Nephron progenitor cell (in vitro differentiated cells): ENCODE measurements at places on chromosomes 7 and 10.

GRCh38 chr7:35253460-35253709 is 515 bp downstream of the TBX20 start:
- no peaks in the 10 kb centered on the region for H3K36me3 ChIP-seq
- DNase-seq = peak; percentile 16
- peak overlapping the region; percentile 66 for H3K4me3 ChIP-seq
- H3K4me1 ChIP-seq = peaks cover 18% of the 10 kb centered on the region
- H3K27ac ChIP-seq = no peak overlapping the region
- peaks cover 100% of the 10 kb centered on the region for H3K27me3 ChIP-seq

- H3K27me3 ChIP-seq = peaks cover 3% of the 10 kb centered on the region
- no peaks in the 10 kb centered on the region for H3K36me3 ChIP-seq
These were observed 694.5 kb upstream of the PCDH15 start for GRCh38 chr10:55495555-55495954.

- H3K4me3 ChIP-seq = peak overlapping the region; percentile 15
- H3K4me1 ChIP-seq = peaks cover 78% of the 10 kb centered on the region
- peak overlapping the region; percentile 98 for H3K27ac ChIP-seq
- H3K27me3 ChIP-seq = no peaks in the 10 kb centered on the region
- H3K36me3 ChIP-seq = no peaks in the 10 kb centered on the region
- DNase-seq = no peak
These were observed 28.2 kb downstream of the TSPAN15 start for GRCh38 chr10:69479240-69480067.

- peaks cover 6% of the 10 kb centered on the region for H3K36me3 ChIP-seq
- no peaks in the 10 kb centered on the region for H3K27me3 ChIP-seq
- H3K4me1 ChIP-seq = peaks cover 34% of the 10 kb centered on the region
- no peak for DNase-seq
- no peak overlapping the region for H3K4me3 ChIP-seq
These were observed 62.5 kb downstream of the ABCB4 start for GRCh38 chr7:87413029-87413428.

- H3K4me1 ChIP-seq = peaks cover 50% of the 10 kb centered on the region
- H3K36me3 ChIP-seq = no peaks in the 10 kb centered on the region
- H3K4me3 ChIP-seq = no peak overlapping the region
- no peak overlapping the region for H3K27ac ChIP-seq
- H3K27me3 ChIP-seq = peaks cover 77% of the 10 kb centered on the region
- no peak for DNase-seq
These were observed 11.1 kb downstream of the KAZALD1 start for GRCh38 chr10:101072923-101073322.

GRCh38 chr10:30553018-30553625 is 76.4 kb downstream of the LYZL2 start:
- peaks cover 5% of the 10 kb centered on the region for H3K27me3 ChIP-seq
- H3K27ac ChIP-seq = peak overlapping the region; percentile 88
- peak overlapping the region; percentile 41 for H3K4me3 ChIP-seq
- peak; percentile 16 for DNase-seq
- peaks cover 40% of the 10 kb centered on the region for H3K4me1 ChIP-seq
- no peaks in the 10 kb centered on the region for H3K36me3 ChIP-seq

DNA sequence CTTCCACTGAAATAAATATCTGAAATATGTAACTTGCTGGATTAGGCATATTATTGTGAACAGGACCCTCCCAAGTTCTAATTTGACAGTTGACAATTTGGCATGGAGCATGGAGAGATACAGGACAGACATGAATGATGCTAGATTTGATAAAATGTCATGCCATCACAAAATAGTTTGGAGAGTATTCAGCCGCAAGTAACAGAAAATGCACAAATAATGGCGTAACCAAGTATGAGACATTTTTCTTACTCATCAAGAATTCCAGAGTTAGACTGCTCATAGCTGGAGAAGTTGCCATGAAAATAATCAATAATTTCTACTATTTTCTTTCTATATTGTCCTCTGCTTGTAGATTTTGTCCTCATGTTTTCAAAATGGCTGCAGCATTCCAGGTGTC is 45.5 kb upstream of the GPAM start:
- DNase-seq = no peak
- H3K4me1 ChIP-seq = peaks cover 18% of the 10 kb centered on the region
- H3K27ac ChIP-seq = no peak overlapping the region
- H3K27me3 ChIP-seq = peaks cover 22% of the 10 kb centered on the region
- no peak overlapping the region for H3K4me3 ChIP-seq

- H3K4me1 ChIP-seq = peaks cover 8% of the 10 kb centered on the region
- no peak for DNase-seq
- no peak overlapping the region for H3K27ac ChIP-seq
- H3K4me3 ChIP-seq = no peak overlapping the region
These were observed 207.9 kb downstream of the PAXIP1 start for GRCh38 chr7:154795014-154795413.

DNA sequence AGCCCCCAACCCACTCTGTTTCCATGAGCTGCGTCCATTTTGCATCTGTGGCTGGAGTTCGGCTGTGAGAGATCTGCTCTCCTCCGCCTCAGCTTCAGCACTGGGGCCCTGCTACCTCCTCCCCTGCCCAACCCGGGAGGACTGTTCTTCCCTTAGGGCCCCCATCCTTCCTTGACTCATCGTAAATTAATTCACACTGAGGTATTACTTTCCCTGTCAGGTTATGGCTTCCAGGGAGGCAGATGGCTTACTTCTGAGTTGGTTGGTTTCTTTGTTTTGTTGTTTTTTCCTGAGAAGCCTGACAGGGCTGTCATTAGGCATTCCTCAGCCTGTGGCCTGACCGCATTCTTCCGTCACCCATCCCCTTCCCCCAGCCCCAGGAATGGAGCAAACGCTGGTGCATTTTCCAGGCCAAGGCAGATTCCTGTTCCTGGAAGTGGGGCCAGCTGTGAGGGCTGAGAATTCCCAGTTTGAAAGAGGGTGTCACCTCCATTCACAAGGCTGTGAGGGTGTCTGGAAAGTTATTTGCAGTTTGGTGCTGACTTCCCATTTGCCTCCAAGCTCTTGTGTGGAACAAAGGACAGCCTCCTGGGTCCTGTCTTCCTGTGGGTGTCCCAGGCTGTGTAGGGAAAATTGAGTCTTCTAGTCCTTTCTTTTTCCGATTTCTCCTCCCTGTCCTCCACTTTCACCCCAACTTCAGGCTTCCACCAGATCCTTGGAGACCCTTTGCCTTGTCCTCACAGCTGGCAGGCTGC is 11.7 kb downstream of the CPA5 start:
- H3K27ac ChIP-seq = peak overlapping the region; percentile 100
- H3K36me3 ChIP-seq = peaks cover 17% of the 10 kb centered on the region
- peak; percentile 67 for DNase-seq
- peak overlapping the region; percentile 8 for H3K4me3 ChIP-seq

DNA sequence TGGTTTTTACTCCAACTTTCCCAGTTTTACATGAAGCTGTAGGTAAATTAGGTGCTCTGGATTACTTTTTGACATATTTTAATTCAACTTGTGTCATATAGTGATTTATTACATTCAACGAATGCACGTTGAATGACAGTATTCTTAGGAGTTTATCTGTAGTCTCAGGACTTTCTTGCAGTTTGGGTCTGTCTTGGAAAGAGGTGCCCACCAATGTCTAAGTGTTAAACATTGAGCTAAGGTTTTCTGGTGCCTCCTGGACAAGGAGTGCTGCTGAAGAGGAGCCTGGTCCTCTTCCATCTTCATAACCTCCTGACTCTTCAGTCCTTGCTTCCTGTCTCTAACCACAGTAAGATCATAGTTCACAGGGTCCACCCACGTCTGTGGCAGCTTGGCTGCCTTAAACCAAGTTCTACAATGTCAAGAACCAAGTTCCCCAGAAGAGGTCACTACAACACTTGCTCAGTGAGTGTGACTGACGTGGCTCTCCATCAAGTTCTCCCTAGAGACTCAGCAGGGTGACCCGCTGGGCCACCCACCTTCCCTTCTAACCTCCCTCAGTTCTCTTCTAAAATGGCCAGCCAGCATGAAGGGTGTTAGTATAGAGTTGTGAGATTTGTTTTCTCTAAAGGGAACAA is 6.1 kb downstream of the NPY start:
- DNase-seq = peak; percentile 22
- H3K27me3 ChIP-seq = peaks cover 26% of the 10 kb centered on the region
- H3K36me3 ChIP-seq = no peaks in the 10 kb centered on the region
- no peak overlapping the region for H3K27ac ChIP-seq
- H3K4me3 ChIP-seq = no peak overlapping the region

DNA sequence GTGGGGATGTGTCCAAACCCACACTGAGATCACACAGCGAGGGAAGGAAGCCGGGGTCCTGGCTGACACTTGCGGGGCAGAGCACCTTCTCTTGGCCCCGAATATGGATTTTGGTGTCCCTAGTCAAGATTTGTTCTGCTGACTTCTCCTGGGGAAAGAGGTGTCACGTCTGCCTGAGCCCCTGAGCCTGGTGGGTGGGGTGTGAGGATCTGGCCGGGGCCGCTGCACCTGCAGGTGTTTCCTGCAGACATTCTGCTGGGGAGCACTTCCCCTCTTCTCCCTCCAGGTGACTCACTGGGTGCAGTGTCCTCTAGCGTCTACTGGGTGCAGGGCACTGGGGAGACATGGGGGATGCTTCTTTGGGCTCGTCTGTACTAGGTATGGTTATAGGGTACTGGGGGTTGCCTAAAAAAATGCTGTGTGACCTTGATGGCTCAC is 99.2 kb downstream of the GRK5 start:
- no peak for DNase-seq
- H3K36me3 ChIP-seq = no peaks in the 10 kb centered on the region
- H3K27ac ChIP-seq = no peak overlapping the region
- H3K4me1 ChIP-seq = peaks cover 86% of the 10 kb centered on the region

- no peak overlapping the region for H3K4me3 ChIP-seq
- H3K36me3 ChIP-seq = no peaks in the 10 kb centered on the region
- H3K27me3 ChIP-seq = peaks cover 3% of the 10 kb centered on the region
- no peak overlapping the region for H3K27ac ChIP-seq
- H3K4me1 ChIP-seq = no peaks in the 10 kb centered on the region
These were observed 158.9 kb downstream of the KLF6 start for GRCh38 chr10:3625959-3626751.

DNA sequence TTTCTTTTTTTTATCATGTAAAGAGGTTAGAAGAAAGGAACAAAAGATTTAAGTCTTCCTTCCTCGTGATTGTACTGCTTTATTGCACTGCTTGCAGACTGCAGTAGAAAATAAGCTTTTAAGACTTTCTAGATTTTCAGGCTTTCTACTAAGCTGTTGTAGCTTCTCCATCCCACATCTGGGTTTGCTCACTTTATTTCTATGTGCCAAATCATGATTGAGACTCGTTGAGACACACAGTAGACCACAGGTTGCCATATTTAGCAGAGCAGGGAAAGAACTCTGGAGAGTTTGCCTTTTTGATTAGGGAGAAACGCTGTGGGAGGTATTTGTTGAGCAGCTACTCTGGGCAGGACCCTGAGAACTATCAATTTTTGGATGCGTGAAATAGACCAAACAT is 89.2 kb upstream of the BTBD16 start:
- DNase-seq = no peak
- peak overlapping the region; percentile 39 for H3K27ac ChIP-seq
- H3K4me1 ChIP-seq = peaks cover 51% of the 10 kb centered on the region

DNA sequence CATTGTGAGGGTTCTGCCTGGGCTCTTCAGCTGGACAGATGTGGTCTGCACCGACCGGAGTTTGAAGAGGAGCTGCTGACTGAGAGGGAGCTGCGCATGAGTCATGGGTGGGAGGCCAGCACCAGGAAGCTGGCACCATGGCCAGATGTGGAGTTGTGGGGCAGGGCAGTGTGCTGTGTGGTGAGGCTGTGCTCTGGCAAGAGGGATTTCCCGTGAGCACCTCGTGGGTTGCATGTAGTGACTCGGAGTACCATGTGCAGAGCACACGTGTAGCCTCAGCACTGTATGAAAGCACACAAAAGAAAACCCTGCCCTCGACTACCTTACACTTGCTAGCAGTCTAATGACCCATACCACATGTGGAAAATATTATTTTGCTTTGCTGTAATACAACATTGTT is 103.4 kb downstream of the WNT2 start:
- DNase-seq = no peak
- H3K27me3 ChIP-seq = no peaks in the 10 kb centered on the region
- H3K4me3 ChIP-seq = no peak overlapping the region
- H3K27ac ChIP-seq = no peak overlapping the region
- H3K36me3 ChIP-seq = peaks cover 10% of the 10 kb centered on the region
- H3K4me1 ChIP-seq = peaks cover 30% of the 10 kb centered on the region

GRCh38 chr10:48776528-48776927 is 91.9 kb downstream of the WDFY4 start:
- no peaks in the 10 kb centered on the region for H3K36me3 ChIP-seq
- no peak overlapping the region for H3K4me3 ChIP-seq
- H3K27me3 ChIP-seq = peaks cover 21% of the 10 kb centered on the region
- H3K4me1 ChIP-seq = no peaks in the 10 kb centered on the region
- H3K27ac ChIP-seq = no peak overlapping the region

DNA sequence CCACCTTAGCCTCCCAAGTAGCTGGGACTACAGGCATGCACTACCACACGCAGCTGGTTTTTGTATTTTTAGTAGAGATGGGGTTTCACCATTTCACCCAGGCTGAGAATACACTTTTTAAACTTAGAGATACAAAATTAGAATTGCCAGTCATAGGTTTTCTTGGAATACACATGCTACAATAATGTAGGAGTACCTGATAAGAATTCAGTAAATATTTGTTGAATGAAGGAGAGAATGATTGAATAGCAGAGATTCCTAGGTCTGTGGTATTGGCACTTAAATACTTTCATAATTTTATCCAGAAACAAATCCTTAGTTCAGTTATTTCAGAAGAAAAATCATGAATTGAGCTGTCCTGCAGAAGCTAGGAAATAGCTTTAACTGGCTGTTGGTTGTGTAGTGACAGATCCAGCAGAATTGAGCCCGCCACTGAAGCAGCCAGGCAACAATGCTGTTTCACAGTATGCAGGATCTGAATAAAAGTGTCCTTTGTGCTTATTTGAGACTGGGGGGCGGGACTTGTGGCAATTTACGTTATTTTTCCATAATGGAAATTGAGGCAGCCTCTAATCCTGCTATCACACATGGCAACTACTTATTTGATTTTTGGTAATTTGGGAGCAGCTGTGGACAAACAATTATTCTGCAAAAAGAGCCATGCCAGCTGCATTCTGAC is 31.5 kb downstream of the NRF1 start:
- DNase-seq = no peak
- no peaks in the 10 kb centered on the region for H3K27me3 ChIP-seq
- H3K36me3 ChIP-seq = peaks cover 21% of the 10 kb centered on the region
- H3K27ac ChIP-seq = no peak overlapping the region

GRCh38 chr7:115004121-115004520 is 82.2 kb downstream of the MDFIC start:
- H3K27me3 ChIP-seq = no peaks in the 10 kb centered on the region
- H3K36me3 ChIP-seq = no peaks in the 10 kb centered on the region
- H3K4me3 ChIP-seq = no peak overlapping the region
- peaks cover 40% of the 10 kb centered on the region for H3K4me1 ChIP-seq
- DNase-seq = no peak

DNA sequence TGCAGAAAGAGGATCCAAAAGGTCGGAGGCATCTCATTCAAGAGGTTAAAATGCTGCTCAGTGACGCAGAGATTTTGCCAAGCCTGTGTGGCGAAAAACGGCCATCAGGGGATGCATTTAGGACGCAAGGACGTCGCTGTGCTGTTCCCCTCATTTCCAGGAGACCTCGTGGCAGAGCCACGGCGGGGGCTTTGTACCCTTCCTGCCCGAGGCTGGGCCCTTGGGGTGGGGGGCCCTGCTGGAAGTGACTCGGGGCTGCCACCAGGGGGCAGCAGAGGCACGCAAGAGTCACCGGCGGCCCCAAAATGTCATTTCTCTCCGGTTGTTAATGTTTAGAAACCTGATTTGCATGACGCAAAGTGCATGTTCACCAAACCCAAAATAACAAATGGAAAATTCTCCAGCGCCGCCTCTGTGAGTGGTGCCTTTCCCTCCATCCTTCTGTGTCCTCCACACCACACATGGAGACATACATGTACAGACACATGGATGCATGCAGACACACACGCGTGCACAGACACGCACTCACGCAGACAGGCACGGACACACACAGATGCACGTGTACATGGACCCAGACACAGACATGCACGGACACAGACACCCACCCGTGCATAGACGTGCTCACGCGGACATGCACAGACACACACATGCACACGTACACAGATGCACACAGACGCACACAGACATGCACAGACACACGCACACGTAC is 51.0 kb upstream of the NKX6-2 start:
- DNase-seq = peak; percentile 71
- no peaks in the 10 kb centered on the region for H3K36me3 ChIP-seq
